Activated CD4-positive, alpha-beta T cell treated with anti-CD3 and anti-CD28 coated beads, Interleukin-2, amount 50 U/mL, for 48 hours (primary cell): ENCODE measurements at places on chromosomes 11 and 22.

- no peak for DNase-seq
These were observed 61.0 kb upstream of the SORL1-AS1 start for GRCh38 chr11:121513807-121514206.

DNA sequence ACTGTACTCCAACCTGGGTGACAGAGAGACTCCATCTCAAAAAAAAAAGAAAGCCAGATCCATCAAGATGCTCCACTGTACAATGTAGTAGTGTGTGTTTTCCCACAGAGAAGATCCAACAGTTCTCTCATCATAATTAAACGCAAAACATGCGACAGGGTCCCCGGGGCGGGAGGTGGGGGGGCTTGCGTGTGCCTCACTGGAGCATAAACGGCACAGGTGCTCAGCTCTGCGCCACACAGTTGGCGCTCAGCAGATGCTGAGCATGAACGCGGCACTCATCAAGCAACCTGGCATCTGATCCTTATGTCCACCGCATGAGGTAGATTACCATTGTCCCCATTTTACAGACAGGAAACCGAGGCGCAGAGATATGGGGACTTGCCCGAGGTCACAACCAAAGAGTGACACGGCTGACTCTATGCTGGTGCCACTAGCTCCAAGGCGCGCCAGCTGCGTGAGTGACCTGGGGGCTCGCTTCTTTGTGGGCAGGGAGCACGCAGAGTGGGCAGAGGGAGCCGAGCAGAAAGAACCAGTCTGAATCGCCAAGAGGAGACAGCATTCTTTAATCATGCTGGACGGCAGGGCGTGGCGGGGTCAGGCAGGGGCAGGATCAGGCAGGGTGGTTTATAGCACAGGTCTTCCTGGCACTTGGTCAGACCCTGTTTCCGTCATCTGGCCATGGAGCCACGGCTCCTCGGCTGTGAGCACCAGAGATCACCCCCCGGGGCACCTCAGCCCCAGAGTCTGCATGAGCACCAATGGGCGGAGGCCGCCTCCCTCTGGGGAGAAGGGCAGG is 8.2 kb downstream of the C1QTNF6 start:
- DNase-seq = no peak

GRCh38 chr11:62612366-62613290 is at the start of the genes EML3 and ROM1:
EML3 (minus strand) TSS chr11:62612775; CDS start chr11:62612457, 318 bp downstream.
ROM1 (plus strand) TSS chr11:62613257; CDS start chr11:62613282, 25 bp downstream.
- peak; percentile 90 for DNase-seq

GRCh38 chr11:94150056-94150455 is 21.4 kb downstream of the PANX1 start:
- no peak for DNase-seq

GRCh38 chr22:46052801-46053562 is 76.0 kb upstream of the WNT7B start:
- DNase-seq = no peak
